Sciatic nerve (tissue), 2 donors: ENCODE measurements at places on chromosomes 16 and 17. TPM values are rescaled to one million over a fixed set of nuclear protein-coding genes. Genes with fewer than 3 reads are reported as not detected.

Gene CCL5
- total RNA-seq, result 5.3 TPM

Gene RAMP2
- total RNA-seq, result 67.5 TPM

Gene KREMEN2
- total RNA-seq, result not detected

Gene RASD1
- total RNA-seq, result 58.6 TPM

Gene NOTUM
- not detected for total RNA-seq

Gene DNAH3
- total RNA-seq, result 0.36 TPM

DNA sequence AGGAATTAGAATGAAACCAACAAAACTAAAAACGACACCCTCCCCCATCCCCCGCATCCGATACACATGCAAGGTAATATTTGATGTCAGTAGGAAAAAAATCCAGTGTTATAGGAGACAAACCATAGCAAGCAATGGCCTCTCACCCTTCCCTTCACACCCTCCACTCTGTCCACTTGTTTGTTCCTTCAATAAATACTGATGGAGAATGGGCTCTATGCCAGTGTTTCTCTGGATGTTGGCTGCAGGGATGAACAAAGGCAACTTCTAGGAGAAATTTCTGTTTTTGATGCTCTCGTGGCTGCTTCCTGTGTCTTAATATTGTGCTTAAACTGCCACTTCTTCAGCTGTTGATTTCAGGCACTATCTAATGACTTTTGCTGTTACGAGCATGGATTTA lies 98.8 kb downstream of the WWOX start:
- DNase-seq, result no peak

- peak; percentile 99 for DNase-seq
These were observed 12.4 kb downstream of the HDAC5 start for GRCh38 chr17:44110823-44111633.

DNA sequence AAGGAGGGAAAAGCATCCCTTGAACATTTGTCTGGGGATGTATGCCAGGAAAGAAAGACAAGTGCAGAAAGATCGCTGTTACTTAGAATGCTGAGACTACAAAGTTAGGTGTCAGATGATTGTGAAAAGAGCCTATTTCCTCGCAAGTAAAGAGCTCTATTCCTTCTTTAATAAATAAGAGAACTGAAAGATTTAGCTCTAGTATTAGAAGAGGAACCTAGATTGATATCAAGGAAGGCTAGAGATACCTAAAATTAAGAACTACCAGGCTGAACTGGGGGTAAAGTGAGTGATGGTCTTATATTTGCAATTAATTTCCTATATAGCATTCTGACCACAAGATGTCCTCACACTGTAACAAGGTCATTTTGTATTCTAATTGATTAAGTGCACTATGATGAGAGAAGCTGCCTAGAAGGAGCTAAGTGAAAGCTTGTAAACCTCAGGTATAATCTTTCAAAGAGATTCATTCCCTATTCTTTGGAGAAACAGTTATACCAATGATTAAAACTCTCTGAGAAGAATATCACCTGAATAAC lies 62.3 kb downstream of the SSH2 start:
- DNase-seq, result no peak

DNA sequence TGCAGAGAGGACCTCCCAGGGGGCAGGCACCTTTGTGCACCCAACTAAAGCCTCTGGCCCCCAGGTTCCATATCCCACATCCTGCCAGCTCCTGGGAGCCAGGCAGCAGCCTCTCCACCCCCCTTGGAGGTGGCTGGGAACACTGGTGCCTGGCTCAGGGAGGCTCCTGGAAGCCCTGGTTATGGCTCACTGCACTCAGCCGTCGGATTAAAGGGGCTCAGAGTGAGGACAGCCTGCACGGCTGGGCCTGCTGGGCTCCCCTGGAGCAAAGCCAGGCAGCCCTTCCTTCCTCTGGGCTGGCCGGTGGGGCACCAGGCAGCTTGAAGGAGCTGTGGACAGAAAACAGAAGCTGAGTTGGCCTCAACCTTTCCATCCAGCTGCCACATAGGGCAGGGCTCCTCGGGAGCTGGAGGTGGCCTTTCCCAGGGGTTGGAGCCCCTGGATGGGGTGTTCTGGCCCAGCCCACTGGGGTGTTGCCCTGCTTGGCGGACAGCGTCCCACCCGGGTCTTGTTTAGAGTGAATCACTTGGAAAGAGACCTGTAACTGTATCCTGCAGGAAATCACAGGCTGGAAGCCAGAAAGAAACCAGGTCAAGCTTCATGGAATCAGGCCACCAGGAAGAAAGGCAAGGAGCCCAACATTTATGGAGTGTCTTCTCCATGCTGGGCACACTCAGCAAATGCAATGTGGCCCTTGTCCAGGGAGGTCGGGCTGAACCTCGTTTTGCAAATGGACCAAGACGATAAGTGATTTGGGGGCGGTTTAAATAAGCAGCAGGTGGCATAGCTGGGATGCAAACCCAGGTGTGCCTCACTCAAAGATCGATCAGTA lies 253.3 kb downstream of the SOX9 start:
- no peak for DNase-seq

DNA sequence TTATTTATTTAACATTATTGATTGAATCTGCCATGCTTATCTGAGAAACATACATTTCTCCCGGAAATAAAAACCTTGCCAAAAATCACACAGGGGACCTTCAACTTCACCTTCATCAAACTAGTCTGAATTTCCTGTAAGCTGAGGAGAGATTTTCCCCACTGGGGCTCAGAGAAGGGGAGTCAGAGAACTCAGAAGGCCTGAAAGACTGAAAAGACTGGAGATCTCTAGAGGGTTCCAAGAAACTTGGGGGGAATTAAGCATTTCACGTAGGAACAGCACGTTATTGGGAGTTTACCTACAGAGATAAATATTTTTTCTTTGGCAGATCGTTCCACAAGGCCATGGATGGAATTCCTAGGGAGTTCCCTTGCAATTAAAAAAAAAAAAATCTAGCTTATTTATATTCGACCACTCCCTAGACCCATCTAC lies 528 bp upstream of the NOL11 start:
- DNase-seq, result no peak

DNA sequence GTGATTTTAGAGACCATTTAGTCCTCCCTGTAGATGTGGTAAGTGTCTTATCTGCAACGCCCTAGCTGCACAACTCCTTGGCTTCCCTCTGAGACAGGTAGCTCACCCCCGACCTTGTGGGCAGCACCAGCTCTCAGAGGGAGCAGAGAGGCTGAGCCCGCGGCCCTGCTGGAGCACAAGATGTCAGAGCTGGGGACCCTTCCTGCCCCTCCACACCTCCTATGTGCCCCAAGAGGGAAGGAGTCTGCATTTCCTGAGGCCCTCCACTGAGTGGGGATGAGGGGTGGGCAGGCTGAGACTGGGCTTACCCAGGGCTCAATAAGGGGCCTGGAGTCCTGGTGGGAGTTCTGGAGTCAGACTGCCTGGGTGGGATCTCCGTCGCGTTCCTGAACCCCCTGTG lies 12.2 kb upstream of the ADGRG1 start:
- peak; percentile 31 for DNase-seq

DNA sequence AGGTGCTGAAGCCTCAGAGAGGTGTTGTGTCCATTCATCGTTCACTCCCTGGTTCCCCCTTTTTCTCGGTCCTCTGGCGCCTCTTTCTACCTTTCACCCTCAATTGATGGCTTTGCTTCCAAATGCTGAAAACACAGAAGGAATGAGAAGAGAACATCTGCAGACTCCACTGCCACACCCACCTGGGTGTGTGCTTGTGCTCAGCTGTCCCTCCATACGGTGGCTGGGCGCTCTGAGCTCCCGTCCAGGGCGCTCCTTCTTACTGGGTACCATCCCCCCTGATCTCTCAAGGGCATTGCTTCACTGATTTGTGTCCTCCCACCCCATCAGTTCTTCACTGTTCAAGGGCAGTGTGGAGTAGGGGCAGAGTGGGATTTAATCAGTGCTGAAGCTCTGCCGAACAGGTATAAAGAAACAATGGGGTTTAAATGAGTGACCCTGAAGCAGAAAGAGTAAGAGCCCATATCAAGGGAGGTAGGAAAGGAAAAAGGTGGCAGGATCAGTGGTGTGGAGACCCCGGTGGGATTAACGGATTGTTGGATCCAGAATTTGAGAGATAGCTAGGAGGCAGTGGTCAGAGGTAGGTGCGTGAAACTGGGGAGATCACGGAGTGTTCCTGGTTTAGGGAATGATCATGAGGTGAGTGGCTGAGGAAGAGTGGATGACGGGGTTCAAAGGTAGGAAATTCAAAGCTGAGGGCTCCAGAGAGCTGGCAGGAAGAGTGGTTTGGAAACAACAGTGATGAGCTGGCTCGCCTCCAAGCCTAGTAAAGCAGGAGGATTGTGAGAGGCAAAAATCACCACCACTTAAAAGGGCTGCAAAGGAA lies 40.8 kb downstream of the MRTFB start:
- peak; percentile 67 for DNase-seq

- no peak for DNase-seq
These were observed 320.8 kb downstream of the CDH8 start for GRCh38 chr16:61715393-61715792.

- peak; percentile 56 for DNase-seq
These were observed 113.4 kb upstream of the KCNJ16 start for GRCh38 chr17:69961501-69962145.

GRCh38 chr16:11235703-11235991 lies 20.4 kb downstream of the SOCS1 start:
- no peak for DNase-seq

- no peak for DNase-seq
These were observed 219.7 kb upstream of the SDK2 start for GRCh38 chr17:73863761-73864535.

DNA sequence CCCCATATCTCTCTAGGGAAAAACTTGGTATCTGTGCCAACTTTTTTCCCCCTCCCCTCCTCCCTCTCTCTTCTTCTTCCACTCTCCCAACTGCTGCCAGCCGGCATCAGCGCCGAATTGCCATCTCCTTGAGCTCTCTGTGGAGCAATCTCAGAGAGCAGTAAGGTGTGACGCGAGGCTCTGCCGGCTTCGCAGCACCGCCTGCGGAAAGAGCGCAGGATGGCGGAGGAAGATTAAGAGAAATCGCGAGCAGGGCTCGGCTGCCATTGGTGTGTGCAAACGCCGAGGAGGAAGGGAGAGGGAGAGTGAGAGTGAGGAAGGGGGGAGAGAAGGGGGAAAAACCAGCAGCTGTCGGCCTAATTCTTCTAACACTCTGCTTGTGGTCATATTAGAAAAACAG lies 44.2 kb downstream of the NEUROD2 start:
- DNase-seq, result no peak

DNA sequence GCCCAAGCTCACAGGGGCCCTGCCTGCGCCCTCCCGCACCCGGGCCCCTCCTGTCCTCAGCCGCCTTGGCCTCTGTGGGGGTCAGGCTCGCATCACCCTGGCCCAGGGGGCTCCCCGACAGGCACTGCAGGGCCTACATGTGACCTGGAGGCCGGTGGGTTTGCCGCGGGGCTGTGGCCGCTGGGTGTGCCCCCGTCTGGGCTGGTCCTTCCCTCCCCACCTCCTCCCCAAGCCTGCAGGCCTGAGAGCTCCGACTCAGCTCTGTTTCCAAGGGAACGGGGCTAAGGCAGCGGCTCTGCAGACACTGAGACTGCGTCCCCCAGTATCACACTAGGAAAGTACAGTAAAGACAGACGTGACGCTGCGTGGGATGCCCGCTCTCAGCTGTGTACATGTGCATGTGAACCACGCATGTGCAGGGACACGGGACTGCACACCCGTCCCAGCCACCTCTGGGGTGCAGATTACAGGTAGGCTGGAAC lies 16.5 kb upstream of the WDR45B start:
- no peak for DNase-seq

DNA sequence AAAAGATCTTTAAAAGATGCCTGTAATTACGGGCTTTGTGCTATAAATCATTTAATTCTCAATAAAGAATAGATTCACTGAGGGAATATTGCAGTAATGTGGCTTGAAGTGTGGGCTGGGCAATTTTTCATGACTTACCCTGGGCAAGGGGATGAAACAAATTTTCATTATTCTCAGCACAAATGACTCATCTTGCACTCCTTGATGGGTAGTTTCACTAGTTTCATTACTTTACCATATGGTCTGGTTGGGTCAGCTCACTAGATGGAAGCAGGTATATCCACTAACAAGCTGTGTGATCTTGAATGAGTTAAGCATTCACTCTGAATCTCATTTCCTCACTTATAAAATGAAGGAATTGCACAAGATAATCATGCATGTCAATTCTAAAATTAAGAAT lies 234.3 kb downstream of the ABCC12 start:
- no peak for DNase-seq

DNA sequence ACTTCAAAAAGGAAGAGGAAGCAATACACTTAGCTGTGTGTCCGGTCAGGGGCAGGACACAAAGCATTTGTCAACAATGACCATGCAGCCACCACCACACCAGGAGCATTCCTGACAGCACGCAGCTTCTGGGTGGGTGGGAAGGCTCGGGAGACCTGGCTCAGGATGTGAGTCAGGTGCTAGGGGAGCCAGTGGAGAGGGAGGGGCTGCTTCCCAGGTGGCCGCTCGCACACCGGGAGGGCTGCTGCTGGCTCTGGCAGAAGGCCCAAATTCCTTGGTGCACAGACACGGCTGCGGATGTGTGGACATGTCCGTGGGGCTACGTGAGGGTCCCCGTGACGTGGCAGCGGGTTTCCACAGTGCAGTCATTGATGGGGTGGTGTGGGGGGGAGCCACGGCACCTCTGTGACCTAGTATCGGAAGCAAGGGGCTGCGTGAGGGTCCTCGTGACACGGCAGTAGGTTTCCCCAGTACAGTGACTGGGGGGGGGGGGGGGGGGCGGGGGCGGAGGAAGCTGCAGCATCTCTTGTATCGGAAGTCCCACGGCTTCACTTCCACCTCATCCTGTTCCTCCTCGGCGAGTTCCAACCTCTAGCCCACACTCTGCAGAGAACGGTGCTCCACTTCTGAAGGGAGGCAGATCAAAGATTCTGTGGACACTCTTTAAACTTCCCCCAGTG lies 112.8 kb downstream of the ZNF778 start:
- DNase-seq, result no peak

DNA sequence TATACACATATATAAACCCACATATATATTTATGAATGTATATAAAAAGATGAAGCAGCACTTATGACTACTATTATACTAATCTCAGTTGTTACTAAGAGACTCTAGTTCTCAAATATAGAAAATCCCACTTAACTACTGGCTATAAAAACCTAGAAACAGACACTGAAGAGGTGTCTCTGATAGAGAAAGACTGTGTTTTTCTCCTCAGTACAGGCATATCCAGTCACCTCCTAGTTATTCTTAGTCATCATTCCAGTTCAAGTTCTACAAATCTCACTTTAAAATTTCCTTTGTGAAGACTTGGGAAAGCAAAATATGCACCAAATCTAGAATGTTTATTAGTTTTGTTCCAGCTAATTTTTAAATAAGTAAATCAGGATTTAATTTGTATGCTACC lies 93.9 kb downstream of the STH start:
- no peak for DNase-seq

DNA sequence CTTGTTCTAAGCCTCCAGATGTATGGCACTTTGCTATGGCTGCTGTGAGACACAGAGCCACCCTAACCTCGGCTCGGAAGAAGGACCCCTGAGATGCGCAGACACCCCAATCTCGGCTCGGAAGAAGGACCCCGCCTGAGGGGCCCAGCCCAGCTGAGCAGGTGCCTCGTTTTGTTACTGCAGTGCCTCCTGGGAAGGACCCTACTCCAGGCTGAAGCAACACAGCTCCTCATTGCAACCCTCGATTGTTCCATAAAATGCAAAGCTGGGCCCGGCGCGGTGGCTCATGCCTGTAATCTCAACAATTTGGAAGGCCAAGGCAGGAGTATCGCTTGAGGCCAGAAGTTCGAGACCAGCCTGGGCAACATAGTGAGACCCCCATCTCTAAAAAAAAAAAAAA lies 61.3 kb downstream of the C16orf95 start:
- peak; percentile 27 for DNase-seq

- DNase-seq, result no peak
These were observed 240.7 kb downstream of the PARN start for GRCh38 chr16:14389359-14389758.
